ENCODE measurements at places on chromosomes 11 and 22.

- no peak for DNase-seq
These were observed 59.1 kb downstream of the RRAS2 start for GRCh38 chr11:14299921-14300320.

DNA sequence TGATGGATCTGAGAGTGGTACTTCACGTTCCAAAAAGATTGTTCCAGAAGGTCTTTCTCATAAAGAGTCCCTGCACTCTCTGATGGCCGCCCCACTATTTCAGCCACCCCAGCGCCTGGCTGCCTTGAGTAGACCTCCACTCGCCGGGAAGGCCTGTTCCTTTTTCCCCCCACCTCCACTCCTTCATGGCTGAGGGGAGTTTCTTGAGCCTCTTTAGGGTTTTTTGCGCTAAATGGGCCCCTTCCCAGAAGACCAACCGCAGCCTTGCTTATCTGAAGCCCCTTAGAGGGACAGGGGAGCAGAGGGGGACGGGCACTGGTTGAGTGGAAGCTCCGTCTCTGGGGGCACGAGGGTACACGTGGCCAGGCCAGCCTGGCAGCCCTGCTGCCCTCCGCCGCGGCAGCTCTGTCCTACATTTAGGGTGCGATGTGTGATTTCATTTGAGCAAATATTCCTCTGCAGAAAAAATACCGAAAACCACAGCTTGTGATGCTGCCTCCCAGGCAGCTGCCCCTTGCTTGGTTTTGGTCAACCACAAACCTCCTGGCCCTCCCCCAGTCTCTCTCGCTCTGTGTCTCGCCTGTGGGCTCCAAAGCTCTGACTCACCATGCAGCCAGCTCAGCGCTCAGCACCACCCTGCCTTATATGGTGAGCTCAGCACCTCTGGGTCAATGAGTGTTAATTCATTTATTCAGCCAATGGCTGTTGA, 88.7 kb downstream of the TP53I11 start:
- peak; percentile 55 for DNase-seq

DNA sequence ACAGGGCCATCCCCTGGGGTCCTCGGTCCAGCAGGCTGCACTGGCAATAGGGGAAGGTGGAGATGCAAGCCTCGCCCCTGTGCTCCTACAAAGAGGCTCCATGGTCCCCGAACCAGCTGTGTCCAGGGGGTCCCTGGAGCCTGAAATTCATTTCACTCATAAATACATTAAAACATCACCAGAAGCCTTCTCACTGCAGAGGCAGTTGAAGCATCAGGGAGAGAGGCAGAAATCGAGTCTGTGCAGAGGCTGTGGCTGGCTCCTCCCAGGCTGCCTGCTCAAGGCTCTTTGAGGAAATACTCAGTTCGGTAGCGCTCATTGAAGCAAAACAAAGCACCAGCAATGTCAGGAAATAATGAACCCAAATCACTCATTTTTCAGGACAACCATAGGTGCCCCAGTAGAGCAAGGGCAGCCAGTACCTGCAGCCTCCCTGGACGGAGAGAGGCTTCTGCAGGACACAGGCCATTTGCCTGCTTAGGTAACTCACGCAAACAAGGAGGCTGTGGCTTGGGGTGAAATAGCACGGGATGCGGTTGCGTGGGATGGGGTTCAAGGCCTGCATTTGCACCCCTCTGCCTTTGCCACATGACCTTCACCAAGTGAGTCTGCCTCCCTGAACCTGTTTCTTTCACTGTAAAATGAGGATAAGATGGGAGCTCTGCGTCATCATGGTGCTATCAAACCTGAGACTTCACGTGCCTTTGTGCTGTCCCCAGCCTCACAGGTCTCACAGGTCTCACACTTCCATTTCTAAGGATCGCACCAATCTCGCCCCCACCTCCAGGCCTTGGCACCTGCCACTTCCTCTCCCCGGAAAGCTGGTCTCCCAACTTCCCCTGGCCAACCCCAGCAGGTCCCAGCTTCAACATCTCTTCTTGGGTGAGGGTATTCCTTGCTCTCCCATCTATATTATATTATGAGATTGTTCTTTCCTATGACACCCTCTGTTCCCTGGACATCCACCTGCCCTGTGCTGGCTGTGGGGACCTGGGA, 84.3 kb upstream of the SHISAL1 start:
- DNase-seq: no peak

DNA sequence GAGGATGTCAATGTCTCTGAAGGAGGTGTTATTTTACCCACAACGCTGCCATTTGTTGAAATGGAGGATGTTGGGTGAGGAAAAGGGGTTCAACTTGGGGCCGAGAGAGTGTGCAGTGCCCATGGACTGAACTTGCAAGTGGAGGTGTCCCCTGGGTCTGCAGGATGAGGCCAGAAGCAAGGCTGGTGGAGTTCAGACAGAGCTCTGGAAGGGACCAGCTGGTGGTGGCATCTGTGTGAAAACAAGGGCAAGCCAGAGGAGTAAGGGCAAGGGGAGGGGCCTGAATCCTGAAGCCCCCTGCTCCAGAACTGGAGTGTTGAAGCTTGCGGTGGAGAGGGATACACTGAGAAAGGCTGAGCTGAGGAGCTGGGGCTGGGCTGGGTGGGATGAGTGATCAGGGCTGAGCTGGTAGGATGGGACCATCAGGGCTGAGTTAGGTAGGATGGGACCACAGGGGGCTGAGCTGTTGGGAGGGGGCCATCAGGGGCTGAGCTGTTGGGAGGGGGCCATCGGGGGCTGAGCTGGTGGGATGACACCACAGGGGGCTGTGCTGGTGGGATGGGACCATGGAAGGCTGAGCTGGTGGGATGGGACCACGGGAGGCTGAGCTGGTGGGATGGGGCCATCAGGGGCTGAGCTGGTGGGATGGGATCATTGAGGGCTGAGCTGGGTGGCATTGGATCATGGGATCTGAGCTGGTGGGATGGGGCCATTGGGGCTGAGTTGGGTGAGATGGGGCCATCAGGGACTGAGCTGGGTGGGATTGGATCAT, 13.4 kb upstream of the CTSD start:
- DNase-seq: no peak

DNA sequence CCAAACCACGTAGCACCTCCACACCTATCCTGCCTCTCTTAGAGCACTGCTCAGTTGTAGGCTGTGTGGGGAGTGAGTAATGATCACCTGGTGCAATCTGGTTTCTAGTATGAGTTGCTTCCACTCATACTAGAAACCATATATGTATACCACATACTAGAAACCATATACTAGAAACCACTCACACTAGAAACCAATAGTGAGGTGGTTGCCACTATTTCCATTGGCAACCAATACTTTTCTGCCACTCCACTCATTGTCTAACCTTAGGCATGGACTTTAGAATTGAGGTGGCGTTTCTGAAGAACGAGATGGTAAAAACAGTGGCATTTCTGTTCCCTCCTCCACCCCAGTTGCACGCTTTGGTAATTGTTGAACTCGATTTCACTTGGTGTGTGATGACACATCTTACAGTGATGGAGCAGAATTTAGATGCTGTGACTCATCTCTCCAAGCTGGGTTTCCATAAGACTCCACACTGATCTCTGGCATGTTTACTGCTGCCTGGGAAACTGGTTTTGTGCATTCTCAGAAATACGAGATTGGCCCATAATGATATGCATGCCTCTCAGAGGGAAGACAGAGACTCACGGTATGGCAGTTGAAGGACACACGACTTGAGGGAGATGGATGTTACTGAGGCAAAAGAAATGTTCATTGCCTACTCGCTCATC, 82.9 kb downstream of the KIRREL3 start:
- DNase-seq: no peak

GRCh38 chr11:2346586-2347307, 30.4 kb upstream of the CD81 start:
- DNase-seq: no peak

DNA sequence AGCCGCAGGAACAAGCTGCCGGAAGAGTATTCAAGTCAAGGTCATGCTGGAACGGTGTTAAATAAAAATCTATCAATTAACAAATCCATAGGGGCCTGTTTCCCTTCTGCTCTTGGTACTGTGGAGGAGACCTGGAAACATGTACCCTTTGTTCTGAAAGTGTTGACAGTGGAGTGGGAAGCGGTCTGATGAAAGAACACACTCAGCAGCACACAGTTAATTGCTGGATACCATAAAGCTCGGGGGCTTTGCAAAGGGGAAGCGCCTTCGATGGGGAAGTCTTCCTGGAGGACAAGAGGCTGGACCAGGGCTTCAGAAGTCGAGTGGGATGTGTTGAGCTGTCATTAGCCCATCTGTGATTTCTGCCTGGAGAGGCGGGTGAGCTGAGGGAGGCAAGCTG, 112.5 kb upstream of the CLPB start:
- DNase-seq: no peak

DNA sequence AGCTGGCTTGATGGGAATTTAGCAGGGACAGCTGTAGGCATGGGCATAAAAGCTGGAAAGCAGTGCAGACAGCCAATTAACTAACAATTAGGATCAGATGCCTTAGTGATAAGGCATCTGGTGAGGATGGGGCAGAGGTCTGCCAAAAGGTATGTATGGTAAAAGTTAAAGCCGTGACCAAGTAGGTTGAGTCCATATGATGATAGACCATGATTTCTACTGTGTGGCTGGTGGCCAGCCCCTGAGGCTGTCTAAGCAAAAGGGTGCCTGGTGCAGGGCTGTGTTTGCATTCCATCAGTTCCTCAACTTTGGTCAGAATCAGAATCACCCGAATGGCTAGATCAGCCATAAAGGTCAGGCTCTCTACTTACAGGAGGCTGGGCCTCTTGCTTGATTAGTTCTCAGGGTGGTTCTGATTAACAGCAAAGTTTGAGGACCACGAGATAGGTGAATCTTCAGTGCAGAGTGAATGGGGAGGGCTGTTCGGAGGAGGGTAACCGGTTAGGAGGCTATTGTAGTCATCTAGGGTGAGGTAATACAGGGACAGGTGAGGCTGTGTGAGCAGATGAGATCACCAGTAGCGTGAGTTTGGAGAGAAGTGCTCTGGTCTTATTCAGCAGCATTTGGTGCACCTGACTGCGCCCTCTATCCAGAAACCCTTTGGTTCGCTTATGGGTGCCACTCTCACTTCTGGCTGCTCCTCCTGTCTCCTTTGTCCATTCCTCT, 27.2 kb downstream of the PPFIBP2 start:
- DNase-seq: no peak

GRCh38 chr11:66855574-66856495, 1.0 kb upstream of the LRFN4 start:
- DNase-seq: no peak

DNA sequence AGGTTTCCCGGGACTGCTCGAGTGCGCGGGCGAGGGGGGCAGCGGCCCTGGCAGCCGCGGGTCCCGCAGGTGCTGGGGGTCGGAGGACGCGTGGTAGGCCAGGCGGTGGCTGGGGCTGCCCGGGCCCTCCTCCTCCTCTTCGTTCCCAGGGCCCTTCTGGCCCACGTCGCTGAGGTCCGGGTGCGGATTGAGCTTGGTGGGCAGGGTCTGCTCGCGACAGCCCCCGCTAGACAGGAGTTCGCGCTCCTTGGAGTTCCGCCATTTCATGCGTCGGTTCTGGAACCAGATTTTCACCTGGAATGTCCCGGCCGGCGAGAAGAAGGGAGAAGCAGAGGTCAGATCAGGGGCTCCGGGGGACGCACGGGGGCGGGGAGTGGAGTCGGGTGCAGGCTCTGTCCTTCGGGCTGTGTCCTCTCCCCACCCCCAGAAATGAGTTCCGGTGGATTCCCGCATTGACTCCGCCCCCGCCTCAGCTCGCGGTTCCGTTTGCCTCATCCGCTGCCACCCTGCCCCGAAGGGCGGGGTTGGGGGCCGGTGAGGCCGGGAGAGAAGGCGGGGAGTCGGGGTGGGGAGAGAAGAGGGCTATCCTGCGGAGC, 3.9 kb downstream of the DBX1 start:
- peak; percentile 47 for DNase-seq

- DNase-seq: no peak
These were observed 52.4 kb downstream of the TECTA start for GRCh38 chr11:121153472-121153871.

DNA sequence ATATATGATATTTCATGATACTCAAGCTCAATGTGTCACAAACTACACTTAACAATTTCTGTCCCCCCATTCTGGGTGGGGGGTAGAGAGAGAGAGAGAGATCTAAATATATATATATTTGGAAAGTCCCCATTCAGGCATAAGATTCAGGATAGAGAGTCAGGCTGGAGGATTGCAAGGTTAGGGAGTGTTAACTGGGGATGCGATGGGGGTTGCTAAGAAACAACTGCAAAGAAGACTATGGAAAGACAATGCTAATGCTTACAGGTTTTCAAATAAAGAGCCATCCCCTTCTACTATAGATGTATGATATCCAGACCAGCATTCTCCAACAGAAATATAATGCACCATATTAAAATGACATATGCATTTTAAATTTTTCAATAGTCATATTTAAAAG, 79.2 kb upstream of the OR5AK2 start:
- no peak for DNase-seq

- DNase-seq: no peak
These were observed 224.5 kb downstream of the KIRREL3 start for GRCh38 chr11:126776119-126776518.

DNA sequence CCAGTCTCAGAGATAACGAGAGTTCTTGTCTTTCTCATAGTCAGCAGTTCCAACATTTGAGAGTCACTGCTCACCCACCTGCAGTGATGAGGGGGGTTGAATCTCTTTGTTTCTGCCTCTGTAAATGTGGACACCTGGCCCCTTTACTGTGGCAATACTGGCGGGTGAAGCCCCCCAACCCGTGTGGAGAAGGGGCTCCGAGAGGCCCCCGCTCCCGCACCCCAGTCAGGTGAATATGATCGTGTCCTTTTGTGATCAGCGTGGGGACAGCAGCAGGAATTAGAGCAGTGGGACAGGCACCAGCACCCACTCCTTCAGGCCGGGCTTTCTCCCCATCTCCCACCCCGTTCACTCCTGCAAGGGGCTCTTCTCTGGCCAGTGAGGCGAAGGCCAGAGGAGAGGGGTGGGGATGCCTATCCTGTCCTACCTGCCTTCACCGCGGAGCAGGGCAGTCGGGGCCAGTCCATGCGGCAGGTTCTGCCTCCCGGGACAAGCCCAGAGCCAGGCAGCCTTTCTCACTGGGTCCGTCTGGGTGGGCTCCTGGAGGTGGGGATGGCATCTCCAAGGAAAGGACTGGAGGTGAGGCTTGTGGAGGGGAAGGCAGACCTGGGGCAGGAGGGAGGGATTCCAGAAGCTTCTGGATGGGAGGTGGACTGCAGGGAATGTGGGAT, 12.7 kb upstream of the CELSR1 start:
- DNase-seq: no peak

DNA sequence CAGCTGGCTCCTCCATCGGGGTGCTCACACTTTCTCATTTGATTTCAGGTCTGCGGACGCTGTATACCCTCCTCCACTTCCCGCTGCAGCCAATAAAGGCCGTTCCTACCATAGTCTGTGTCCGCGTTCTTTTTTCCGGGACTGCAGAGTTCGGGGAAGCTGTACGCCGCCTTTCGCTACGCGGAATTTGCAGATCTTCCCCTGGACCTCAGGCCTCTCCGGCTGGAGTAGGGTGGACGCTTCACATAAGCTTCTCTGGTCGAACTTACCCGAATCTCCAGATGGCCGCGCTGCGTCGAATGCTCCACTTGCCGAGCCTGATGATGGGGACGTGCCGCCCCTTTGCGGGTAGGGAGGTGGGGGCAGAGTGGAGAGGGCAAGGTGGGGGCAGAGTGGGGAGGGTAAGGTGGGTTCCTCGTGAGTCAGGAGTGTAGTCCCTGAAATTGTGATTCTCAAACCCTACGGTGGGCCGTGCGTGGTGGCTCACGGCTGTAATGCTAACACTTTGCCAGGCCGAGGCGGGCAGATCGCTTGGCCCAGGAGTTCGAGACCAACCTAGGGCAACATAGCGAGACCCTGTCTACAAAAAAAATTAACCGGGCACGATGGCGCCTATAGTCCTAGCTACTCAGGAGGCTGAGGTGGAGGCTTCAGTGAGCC, 617 bp downstream of the CSKMT start:
- peak; percentile 51 for DNase-seq

Measured in stimulated activated CD4-positive, alpha-beta T cell treated with anti-CD3 and anti-CD28 coated beads, Interleukin-1b, Interleukin-23, amount 100 ng/mL, for 4 hours (primary cell).